ENCODE measurements at places on chromosomes 2 and 18. TPM values are rescaled to one million over a fixed set of nuclear protein-coding genes. Genes with fewer than 3 reads are reported as not detected.

GRCh38 chr2:196213252-196213980 lies 42.0 kb upstream of the STK17B start:
- DNase-seq = no peak

- no peak for DNase-seq
Measured at GRCh38 chr18:2979129-2979528, 33.8 kb downstream of the LPIN2 start.

DNA sequence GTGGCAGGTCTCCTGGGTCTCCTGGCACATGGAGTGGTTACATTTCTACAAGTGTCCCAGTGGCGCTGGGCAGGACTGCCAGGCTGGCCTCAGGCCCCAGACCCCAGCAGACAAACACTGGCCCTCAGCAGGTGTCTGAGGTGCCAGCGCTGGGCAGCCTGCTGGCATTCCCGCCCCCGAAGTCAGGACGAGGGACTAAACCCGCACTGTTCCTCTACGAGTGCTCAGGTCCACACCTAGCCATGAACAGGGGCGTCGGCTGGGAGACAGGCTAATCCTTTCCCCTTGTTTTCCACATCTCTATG lies 12.8 kb downstream of the SNED1 start:
- DNase-seq = no peak

GRCh38 chr2:3279236-3279960 lies 98.2 kb downstream of the EIPR1 start:
- no peak for DNase-seq

GRCh38 chr2:236861944-236862343 lies 223.7 kb upstream of the COPS8 start:
- DNase-seq = no peak

DNA sequence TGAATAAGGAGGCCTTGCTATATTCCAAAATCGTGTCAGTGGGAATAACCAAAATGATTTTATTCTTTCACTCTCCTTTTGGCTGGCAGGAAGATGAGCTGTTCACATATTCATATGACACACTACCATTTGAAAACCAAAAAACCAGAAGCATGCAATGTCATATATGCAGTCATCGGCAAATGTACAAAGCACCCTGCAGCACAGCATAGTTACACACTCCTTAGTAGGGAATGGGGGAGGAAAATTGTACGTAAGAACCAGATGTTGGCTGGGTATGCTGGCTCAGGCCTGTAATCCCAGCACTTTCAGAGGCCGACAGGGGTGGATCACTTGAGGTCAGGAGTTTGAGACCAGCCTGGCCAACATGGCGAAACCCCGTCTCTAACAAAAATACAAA lies 176.6 kb downstream of the GFPT1 start:
- no peak for DNase-seq

DNA sequence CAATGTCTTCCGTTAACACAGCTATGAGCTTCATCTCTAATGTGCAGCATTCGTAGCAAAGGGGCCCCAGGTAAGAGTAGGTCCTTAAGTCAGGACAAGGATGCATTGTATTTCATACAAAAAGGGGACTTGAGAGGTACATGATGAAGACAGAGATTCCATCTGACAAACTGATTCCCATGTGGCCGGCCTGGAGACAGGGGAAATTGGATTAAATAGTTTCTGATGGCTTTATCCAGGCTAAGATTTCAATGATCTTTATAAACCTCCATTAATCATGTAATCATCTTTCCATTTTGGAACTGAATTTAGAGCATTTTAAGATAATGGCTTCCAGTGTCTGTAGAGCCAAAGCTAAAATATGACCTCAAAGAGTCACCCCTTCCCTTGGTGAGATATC lies 111.3 kb downstream of the NCKAP5 start:
- DNase-seq = no peak

- DNase-seq = no peak
Measured at GRCh38 chr2:179019260-179019659, 30.7 kb downstream of the CCDC141 start.

- no peak for DNase-seq
Measured at GRCh38 chr2:240329116-240329665, 106.3 kb upstream of the GPC1 start.

GRCh38 chr2:223720367-223720766 lies 117.0 kb downstream of the AP1S3 start:
- no peak for DNase-seq

DNA sequence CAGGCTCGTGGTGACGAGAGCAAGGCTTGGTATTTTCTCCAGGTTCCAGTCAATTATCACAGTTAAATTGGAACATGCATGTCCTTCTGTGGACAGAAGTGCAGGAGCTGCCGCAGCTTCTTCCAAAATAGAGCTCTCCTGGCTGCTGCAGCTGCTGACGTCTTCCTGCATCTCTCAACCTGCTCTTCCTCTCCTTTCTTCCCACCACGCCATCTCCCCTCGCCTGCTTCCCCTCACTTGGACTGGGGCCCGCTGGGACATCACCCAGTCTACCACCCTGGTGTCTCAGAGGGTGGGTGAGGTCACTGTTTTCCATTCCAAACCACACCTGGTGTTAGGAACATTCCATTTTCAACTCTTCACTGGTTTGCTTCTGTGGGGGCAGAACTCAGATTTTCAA lies 41.4 kb downstream of the SPP2 start:
- no peak for DNase-seq

- no peak for DNase-seq
Measured at GRCh38 chr2:45315861-45316260, 295.2 kb downstream of the SRBD1 start.

- DNase-seq = no peak
Measured at GRCh38 chr18:11886577-11887110, 21.5 kb downstream of the MPPE1 start.

- no peak for DNase-seq
Measured at GRCh38 chr2:173961346-173961705, 3.8 kb downstream of the SP3 start.

GRCh38 chr2:11032396-11032795 lies 120.7 kb downstream of the KCNF1 start:
- DNase-seq = no peak

DNA sequence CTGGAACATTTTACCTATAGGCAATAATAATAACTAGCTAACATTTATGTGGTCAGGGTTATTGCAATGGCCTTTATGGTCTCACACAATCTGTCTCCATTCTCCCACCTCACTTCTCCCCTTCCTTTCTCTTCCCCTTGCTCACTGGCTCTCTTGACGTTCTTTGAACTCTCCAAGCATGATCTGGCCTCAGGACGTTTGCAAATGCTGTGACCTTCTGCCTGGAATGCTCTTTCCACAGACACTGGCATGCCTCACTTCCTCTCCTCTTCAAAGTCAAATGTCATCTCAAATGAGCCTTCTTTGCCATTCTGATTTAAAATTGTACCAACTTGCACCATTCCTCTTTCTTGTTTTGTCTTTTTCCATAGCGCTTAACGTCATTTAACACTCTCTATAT lies 25.3 kb upstream of the GCG start:
- DNase-seq = no peak

DNA sequence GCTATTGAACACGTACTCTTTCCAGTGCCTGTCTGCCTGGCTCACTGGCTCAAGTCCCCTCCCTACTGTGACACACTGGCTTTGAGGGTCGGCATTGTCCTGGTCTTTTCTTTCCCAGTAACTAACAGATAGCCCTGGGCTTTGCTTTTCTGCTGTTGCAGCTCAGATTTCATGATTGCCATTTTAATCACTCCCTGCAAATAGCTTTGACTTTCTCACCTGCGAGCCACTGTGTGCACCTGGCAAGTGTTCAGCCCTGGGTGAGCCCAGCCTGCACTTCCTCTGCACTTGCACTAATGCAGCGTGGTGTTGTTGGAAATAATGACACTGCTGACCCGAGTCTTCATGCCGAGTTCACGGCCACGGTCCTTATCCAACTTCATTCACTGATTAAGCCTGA lies 52.9 kb downstream of the DCDC2C start:
- no peak for DNase-seq

DNA sequence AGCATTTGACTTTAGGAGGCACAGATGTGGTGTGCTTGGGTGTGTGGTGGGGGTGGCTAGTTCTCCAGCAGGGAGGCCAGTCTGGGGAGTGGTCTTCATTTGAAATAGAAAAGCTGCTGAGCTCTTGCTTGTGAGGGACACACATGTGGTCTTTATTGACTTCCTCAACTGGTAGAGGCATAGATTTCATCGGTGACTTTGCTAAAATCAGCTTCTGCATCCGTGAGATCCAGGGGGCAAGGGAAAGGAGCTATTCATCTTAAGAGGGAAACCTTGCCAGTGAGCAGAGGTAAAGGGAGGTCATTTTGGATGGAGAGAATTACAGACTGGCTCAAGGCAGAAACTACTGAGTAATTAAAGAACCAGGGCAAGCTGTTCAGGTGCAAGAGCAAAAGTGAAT lies 4.7 kb downstream of the MAPRE3 start:
- no peak for DNase-seq

- no peak for DNase-seq
Measured at GRCh38 chr2:37893327-37893726, 31.8 kb upstream of the RMDN2 start.

- no peak for DNase-seq
Measured at GRCh38 chr18:34723143-34723542, 13.0 kb downstream of the DTNA start.

DNA sequence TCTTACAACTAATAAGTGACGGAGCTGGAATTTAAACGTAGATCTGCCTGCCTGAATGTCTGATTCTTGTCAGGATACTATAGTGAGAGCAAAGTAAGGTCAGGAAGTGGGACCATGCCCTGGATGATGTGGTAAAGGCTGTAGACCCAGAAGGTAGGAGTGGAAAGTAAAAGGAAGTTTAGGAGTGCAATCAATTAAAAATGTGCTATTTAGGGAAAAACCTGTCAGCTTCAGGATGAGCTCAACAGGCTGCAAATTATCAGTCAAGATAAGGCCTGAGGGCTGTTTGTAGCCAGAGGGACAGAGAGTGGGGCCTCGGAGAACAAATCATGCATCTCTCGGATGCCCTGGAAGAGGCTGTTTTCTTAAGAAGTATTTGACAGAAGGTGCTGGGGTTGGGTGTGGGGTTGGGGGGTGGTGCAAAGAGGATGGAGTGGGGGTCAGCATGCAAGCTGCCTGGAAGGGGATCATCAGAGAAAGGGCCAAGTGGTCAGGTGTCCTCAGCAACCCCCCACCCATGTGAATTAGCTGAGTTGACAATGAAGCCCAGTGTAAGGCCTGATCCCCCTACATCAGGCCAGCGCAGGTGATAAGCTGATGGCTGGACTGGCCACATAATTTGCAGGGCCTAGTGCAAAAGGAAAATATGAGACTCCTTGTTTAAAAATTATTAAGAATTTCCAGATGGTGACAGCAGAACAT lies 53.2 kb upstream of the MAPRE3 start:
- no peak for DNase-seq

- DNase-seq = no peak
Measured at GRCh38 chr2:176562359-176563078, 293.3 kb downstream of the MTX2 start.

- no peak for DNase-seq
Measured at GRCh38 chr2:71604726-71605120, 151.4 kb downstream of the DYSF start.

- DNase-seq = no peak
Measured at GRCh38 chr2:207729465-207729998, 18.1 kb downstream of the CCNYL1 start.

GRCh38 chr18:79949697-79950487 lies 1.6 kb downstream of the SLC66A2 start:
- DNase-seq = peak; percentile 79

- DNase-seq = no peak
Measured at GRCh38 chr2:226661789-226662545, 137.7 kb downstream of the IRS1 start.

- DNase-seq = no peak
Measured at GRCh38 chr2:189233527-189233926, 54.0 kb upstream of the COL5A2 start.

GRCh38 chr2:19989342-19989666 lies 601 bp downstream of the WDR35 start:
- DNase-seq = no peak

- DNase-seq = no peak
Measured at GRCh38 chr18:9771977-9772660, 64.0 kb downstream of the RAB31 start.

- DNase-seq = no peak
Measured at GRCh38 chr2:236177967-236178889, 10.0 kb upstream of the GBX2 start.

- DNase-seq = no peak
Measured at GRCh38 chr2:43356774-43357173, 130.4 kb upstream of the ZFP36L2 start.

- DNase-seq = no peak
Measured at GRCh38 chr2:104584393-104584792, 269.5 kb upstream of the POU3F3 start.

DNA sequence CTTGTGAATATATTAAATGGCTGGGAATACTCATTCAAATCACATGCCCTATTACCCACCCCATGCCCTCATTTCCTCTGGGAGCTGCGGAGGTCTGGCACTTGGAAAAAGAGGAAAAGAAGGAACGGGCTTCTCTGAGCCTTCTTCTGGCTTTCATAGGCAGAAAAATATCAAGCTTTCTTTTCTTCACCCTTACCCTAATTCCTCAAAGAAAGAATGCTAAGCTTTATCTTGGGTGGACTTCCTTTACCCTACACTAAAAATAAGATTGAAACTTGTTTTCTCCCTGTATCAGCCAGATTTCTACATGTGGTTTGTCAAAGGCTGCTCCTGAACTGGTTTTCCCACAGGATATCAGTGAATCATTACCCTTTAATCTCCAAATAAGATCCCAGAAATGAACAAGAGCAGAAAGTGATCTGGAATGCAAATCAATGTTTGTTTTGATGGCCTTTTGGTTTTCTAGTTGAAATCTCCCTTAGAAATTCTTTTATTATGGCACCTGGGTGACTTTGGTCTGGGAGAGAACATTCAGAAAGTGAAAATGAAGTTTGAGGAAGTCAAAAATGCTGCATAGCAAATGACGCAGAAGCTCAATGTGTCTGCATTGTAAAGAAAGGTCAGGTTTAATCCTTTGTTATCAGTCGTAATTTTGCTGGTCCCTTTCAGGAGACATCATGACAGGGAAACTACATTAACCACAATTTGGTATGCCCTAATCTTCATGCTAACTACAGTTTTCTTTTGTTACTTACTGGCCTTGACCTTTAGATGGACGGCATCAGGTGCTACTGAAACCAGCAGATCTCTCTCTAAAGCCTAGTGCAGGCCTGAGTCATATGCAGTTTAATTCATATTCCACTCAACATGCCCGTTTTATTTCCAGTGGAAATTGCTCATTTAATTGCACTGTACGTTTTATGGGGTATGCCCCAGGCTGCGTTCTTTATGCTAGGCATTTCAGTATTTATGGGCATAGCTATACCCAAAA lies 46.6 kb upstream of the HNRNPA3 start:
- DNase-seq = peak; percentile 84

GRCh38 chr2:229627728-229628127 lies 86.6 kb downstream of the DNER start:
- DNase-seq = no peak

GRCh38 chr2:45891719-45892424 lies 240.4 kb downstream of the PRKCE start:
- peak; percentile 41 for DNase-seq

GRCh38 chr2:24539258-24539657 lies 48.2 kb downstream of the NCOA1 start:
- no peak for DNase-seq

KANSL3 gene
- 55.4 TPM for total RNA-seq

TWIST2 gene
- total RNA-seq = not detected

GALNT3 gene
- 15.9 TPM for total RNA-seq

LRRC30 gene
- total RNA-seq = not detected

CD8B2 gene
- not detected for total RNA-seq

SCN3A gene
- total RNA-seq = 6.0 TPM

DOK6 gene
- not detected for total RNA-seq

FOXI3 gene
- total RNA-seq = not detected

SLC11A1 gene
- 6.5 TPM for total RNA-seq

PUM2 gene
- 163 TPM for total RNA-seq

IL37 gene
- not detected for total RNA-seq

IL1A gene
- total RNA-seq = not detected

GPR155 gene
- 17.6 TPM for total RNA-seq

NT5DC4 gene
- 10.3 TPM for total RNA-seq

Data from B cell (primary cell).